ENCODE measurements at places on chromosomes 16 and 17.

GRCh38 chr17:40986920-40987319, 2.8 kb upstream of the KRT40 start:
- DNase-seq = no peak

DNA sequence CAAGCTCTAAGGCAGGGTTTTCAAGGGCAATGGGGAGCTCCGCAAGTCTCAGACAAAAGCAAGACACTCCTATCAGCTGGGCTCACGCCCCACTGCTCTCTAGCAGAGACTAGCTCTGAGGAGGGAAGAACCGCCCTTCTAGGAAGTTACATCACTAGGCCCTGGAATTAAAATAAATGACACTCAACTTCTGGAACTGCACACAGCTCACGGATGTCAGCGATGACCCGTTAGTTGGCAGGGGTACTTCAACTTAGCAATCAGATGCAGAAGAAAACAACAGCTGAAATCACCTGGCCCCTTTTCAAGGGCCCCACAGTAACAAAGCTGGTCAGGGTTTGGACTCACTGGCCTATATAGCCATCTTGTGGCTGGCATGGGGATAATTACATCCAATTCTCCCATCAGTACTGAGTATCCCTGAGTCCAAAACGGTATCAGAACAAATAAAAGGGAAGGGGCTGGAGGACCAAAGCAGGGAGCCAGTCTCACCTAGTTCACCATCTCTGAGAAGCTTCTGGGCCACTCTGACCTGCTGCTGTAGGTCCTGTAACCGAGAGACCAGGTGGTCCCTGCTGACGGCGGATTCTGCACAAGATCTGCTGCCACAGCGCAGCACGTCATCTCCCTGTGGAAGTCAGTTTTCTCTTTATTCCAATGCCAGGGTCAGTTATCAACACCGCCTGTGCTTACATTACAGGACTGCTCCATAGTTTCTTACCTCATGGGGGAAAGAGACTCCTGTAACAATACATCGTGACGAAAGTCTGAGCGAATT, 22.2 kb downstream of the SERPINF1 start:
- DNase-seq = peak; percentile 89

DNA sequence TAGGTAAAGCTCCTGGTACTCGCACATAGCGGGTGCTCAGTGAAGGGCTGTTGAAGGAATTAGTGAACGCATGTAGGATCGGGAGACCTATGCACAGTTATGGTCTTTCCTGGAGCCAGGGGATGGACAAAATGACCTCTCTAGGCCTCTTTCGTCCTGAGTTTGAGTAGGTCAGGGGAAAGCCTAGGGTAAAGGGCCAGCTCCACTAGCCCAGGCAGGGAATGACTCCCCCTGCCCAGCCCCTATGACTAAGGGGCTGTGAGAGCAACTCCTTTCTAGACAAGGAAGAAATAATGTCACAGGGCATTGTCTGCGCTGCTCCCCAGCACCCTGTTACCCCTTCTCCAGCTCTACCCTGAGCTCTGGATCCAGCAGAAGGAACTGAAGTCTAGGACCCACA, 24.6 kb upstream of the FMNL1 start:
- no peak for DNase-seq

GRCh38 chr16:79380995-79381602, 219.4 kb downstream of the MAF start:
- DNase-seq = no peak

DNA sequence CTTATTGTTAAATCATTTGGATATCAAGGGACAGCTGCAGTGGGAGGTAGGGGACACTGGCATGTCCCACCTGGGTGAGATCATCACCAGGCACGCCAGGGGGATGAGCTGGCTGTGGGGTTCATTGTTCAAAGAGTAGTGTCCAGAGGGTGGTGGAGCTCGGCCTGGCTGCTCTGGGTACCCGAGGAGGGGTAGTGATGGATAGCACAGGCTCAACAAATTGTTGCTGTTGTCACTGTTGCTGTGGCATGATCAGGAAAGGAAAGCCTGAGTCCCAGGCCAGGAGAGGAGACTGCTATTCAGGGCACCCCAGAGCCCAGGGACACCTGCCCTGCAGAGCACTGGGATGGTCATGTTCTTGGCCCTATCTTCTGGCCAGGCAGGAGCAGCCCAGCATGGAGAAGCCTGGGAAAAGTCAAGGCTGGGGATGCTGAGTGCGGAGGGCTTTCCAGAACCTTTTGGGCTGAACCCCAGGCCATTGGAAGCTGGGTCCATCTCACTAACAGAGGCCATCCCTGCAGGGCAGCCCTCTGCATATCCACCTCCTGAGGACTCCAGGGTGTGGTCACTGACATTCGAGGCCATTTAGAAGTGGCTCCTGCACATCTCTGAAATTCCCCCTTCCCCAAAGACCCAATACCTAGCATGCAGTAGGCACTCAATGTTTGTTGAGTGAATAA, 12.1 kb downstream of the BEAN1 start:
- DNase-seq = no peak

DNA sequence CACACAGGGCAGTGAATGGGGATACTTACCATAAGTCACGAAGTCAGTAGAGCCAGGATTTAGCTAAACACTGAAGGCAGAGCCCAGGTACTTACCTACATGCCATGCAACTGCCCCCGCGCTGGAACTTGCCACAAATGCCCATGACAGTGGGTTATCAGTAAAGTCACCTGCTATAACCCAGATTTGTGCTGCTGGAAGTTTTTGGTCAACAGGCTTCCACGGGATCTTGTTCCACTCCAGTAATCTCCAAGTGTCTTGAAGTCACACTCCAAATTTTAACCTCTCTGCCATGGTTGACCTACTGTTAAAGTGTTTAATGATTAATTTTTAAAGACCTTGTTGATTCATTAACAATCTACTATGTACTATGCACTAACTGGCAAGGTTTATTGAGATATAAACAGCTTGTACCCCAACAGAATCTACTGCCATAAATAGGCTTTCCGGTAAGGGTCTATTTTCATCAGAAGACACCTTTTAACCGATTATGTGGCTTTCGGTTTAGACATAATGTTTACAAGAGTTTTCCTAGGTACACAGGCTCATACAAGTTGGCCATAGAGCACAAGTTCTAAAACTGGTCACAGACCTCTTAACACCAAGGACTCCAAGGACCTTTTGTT, 6.3 kb upstream of the SLC5A11 start:
- no peak for DNase-seq

DNA sequence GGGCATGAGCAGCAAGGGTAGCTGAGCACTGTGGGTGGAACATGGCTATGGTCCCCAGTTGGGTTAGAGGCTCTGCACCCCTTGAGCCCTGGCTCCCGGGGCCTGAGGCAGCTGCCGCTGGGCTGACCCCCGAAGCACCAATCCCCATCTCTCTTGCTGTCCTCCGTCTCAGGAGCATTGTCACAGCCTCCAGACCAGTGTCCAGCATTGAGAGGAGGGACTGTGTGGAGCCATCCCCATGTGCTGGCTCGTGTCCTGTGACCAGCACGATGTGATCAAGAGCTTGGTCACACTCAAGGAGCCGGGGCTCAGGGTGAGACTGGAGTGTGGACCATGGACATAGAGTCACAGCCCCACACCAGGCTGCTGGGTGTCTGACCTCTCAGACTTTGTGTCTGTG, 2.9 kb downstream of the SMTNL2 start:
- no peak for DNase-seq

- no peak for DNase-seq
These were observed 21.1 kb downstream of the CES1 start for GRCh38 chr16:55811811-55812210.

DNA sequence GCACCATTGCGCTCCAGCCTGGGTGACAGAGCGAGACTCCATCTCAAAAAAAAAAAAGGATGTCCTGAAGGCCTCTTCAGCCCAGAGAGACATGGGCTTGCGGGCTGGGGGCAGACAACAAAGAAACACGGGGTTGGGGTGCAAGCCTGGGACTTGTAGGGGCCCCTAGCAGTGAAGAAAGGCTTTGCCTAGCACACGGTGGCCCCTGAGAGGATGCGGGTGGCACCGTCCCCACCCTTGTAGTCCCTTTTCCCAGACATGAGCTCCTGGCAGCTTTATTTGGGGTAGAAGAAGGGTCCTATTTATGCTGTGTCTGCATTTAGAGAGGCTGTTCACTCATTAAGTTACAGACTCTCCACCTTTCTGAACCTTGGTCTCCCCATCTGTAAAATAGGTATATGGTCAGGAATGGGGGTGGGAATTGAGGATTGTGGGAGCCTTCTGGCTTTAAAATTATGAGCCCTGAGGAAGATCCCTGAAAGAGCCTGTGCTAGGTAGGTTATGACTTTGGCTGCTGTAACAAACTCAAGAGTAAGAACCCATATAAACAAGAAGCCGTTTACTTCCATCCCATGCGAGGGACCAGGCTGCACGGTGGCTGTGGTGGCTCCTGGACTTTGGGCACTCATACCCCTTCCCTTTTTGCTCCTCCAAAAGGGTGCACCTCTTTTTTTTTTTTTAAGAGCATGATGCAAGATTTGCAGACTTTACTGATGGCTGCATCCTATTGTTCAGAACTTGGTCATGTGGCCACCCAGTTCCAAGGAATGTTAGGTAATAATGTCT, 20.6 kb upstream of the ADGRG1 start:
- DNase-seq = no peak

- DNase-seq = no peak
These were observed 119.8 kb downstream of the CNTNAP4 start for GRCh38 chr16:76396977-76397376.

- DNase-seq = no peak
These were observed 621.0 kb downstream of the WWOX start for GRCh38 chr16:78720416-78720815.

DNA sequence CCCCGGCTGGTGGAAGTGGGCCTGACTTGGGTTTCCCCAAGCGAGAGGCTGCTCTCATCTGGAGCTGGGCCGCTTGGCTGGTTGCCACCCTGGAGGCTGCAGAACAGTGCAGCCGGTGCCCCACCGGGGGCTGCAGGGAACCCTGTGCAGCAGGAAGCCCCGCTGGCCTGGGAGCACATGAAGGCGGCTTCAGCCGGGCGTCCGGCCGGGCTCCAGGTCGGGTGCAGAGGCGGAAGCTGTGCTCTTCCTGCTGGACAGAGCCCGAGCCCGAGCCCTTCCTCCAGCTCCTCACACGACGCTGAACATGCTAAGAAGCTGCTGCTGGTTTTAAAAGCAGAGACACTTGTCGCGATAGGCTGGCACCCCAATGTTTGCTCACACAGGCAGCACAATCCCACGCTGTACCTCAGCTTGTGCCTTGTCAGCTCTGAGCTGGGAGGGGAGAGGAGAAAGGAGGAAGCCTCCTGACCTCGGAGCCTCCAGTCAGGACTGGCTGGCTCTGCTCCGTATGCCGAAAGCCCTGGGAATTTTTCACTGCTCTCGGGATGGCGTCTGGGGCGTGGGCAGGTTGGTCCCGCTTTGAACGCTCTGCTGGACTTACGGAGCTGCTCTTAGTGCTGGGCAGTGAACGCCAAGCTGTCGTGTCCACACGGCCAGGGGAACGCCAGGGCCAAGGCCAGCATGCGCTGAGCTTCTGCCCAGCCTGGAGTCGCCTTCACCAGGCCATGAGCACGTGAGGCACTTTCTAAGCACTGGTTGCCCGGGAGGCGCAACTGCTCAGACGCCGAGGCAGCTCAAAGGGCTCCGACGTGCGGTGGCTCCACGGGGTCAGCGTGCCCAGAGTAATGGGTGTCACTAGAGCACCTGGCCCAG, 8.8 kb downstream of the CDK5R1 start:
- peak; percentile 66 for DNase-seq

- DNase-seq = no peak
These were observed 100.7 kb downstream of the LYRM1 start for GRCh38 chr16:21001262-21001661.

DNA sequence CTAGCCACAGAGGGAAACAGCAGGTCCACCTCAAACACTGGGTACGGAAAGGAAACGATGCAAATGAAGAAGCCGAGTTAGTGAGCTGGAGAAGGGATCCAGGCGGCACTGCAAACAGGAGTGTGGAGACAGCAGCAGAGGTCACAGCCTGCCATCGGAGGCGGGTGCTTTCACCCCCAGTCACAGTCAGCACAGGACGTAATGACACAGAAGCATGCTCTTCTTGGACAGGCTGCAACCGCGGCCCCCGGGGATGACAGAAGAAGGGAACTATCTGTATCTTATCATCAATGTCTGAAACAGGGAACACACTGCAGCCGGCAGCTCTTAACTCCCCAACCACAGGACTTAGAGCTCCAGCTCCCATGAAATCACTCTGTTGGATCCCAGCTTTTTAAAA, 16.1 kb upstream of the SLC38A8 start:
- DNase-seq = no peak

- DNase-seq = no peak
These were observed 4.0 kb downstream of the CBFA2T3 start for GRCh38 chr16:88973007-88973410.

DNA sequence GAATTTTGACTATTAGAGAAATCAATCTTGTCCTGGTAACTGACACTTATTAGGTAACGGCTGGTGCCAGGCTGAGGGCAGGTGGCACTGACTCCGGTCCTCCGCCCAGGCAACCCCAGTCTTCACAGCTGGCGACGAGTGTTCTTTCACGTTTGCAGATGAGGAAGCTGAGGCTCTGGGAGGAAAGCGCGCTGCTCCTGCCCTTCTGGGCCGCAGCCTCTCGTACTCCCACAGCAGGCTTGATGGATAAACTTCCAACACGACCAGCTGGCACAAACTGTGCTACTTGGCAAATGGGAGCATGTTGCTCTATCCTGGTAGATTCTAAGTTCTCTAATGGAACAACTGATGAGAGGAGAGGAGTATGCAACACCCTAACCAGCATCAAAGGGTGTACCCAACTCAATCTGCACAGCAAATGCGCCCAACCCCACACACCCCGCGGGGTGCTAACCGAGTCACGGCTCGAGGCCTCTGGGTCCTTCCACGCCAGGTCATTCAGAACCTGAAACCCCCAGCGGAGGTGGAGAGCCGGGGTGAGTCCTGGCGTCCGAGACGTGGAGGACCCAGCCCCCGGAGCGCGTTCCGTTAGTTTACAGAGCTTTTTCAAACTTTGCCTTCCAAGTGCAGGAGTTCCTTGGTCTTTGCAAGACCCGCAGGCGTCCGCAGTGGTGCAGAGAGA, 477 bp upstream of the SLC47A1 start:
- no peak for DNase-seq

- DNase-seq = peak; percentile 90
These were observed 55.7 kb downstream of the SREBF1 start for GRCh38 chr17:17780922-17781590.

DNA sequence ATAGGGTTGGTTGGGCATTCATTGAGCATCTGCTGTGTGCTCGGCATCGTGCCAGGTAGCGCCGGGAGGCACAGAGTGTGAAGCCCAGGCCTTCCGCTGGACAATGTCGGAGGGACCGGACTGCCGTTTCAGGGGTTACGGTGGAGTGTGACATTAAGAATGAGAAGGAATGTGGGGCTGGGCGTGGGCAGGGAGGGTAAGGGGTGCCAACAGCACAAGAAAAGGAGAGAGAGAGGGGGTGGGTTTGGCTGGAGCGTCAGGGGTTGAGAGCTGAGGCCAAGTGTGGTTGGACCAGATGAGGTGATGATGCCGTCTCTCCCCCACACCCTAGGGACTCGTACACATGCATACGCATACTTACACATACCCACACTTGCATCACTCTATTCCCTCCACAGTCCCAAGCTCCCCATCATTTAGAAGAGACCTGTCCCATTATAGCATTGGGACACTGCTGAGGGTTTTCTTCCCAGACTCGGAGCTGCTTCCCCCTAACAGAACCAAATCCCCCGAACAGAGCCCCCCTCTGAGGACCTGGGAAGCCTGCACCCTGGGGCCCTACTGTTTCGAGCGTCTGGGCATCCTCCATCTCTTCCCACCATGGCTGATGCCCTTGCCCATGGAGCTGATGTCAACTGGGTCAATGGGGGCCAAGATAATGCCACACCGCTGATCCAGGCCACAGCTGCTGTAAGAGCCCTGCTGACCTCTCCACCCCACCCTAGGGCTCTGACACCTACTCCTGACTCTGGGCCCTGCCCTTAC, 3.3 kb upstream of the KCTD11 start:
- no peak for DNase-seq

- DNase-seq = no peak
These were observed 17.3 kb upstream of the PSMC5 start for GRCh38 chr17:63809970-63810369.
